ENCODE measurements at places on chromosomes 3 and 15. TPM values are rescaled to one million over a fixed set of nuclear protein-coding genes. Genes with fewer than 3 reads are reported as not detected.
A peak's percentile ranks its signal among the peaks of the same experiment; 100 is the strongest.

GRCh38 chr3:29329986-29330890 lies 49.4 kb downstream of the RBMS3 start:
- no peak for DNase-seq

- DNase-seq: no peak
Observed at GRCh38 chr3:182385356-182385755, 407.9 kb upstream of the ATP11B start.

- DNase-seq: no peak
Observed at GRCh38 chr3:148319161-148319915, 378.4 kb upstream of the AGTR1 start.

GRCh38 chr3:196016485-196016884 lies 65.4 kb downstream of the TFRC start:
- no peak for DNase-seq

DNA sequence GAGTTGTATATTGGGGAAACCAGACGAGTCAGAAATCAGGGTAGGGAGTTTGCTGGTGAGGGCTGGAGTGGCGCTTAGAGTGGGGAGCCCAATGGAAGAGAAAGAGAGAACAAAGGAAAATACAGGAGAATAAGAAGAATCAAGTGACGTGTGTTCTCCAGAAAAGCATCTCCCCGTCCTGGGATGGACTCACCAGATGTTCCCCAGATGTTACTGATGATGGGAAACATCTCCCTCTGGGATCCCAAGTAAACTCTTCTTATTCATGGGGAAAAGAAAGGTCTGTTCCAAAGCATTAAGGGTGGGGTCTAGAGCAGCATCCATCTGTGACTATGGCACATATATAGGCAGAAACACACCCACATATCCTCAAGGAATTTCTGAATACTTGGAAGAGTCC lies 3.0 kb upstream of the CSRNP1 start:
- DNase-seq: no peak

DNA sequence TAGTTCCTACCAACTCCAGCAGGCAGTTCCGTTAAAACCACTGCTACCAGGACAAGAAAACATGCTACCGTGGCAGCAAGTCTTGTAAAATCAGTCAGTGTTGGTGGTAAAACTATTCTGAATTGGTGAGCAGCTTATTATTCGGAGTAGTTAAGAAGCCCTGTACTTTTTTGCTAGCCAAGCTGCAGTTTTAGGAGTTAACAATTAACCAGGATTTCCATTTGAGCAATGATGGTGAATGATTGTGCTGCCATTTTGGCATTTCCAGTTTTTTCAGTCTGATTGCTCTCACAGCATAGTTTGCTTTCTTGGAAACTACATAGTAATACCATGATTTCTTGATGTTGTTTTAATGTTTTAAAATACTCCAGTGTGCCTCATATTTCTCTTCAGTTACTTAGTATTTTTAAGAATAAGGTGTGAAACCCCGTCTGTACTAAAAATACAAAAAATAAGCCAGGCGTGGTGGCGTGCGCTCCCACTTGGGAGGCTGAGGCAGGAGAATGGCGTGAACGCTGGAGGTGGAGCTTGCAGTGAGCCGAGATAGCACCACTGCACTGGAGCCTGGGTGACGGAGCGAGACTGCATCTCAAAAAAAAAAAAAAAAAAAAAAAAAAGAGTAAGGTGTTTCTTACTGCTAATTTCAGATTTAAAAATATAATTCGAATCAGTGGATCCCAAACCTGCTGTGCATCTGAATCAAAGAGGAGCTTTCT lies 43.8 kb upstream of the SCAANT1 start:
- DNase-seq: no peak

- DNase-seq: no peak
Observed at GRCh38 chr3:43580181-43580580, 41.6 kb downstream of the ANO10 start.

- no peak for DNase-seq
Observed at GRCh38 chr15:93178371-93178770, 89.4 kb upstream of the RGMA start.

- peak; percentile 17 for DNase-seq
Observed at GRCh38 chr15:45199136-45199810, 11.5 kb upstream of the SHF start.

- peak; percentile 40 for DNase-seq
Observed at GRCh38 chr3:138434276-138434874, at the start of gene ESYT3. ESYT3 (plus strand) TSS chr3:138434616; CDS start chr3:138434799, 183 bp downstream.

- DNase-seq: peak; percentile 26
Observed at GRCh38 chr3:123246866-123247265, 45.1 kb downstream of the SEC22A start.

Gene SST
- total RNA-seq: not detected

Gene XCR1
- not detected for total RNA-seq

Gene MYO5C
- total RNA-seq: 7.4 TPM

Gene SYNM
- 43.4 TPM for total RNA-seq

Gene OSBPL10
- 6.3 TPM for total RNA-seq

Gene SGO1
- total RNA-seq: 0.99 TPM

Gene GPX1
- 667 TPM for total RNA-seq

All from lung microvascular endothelial cell (primary cell).